ENCODE measurements at places on chromosomes 6 and 20. TPM values are rescaled to one million over a fixed set of nuclear protein-coding genes. Genes with fewer than 3 reads are reported as not detected.

- peak; percentile 57 for DNase-seq
Measured at GRCh38 chr6:14763139-14763538, 482.7 kb upstream of the JARID2 start.

- DNase-seq, result no peak
Measured at GRCh38 chr20:41645372-41645771, 27.2 kb upstream of the CHD6 start.

- DNase-seq, result no peak
Measured at GRCh38 chr6:1439349-1439748, 50.0 kb downstream of the FOXF2 start.

GRCh38 chr6:126253431-126253830 lies 86.5 kb upstream of the CENPW start:
- peak; percentile 25 for DNase-seq

- no peak for DNase-seq
Measured at GRCh38 chr6:151056230-151056907, 183.4 kb upstream of the AKAP12 start.

DNA sequence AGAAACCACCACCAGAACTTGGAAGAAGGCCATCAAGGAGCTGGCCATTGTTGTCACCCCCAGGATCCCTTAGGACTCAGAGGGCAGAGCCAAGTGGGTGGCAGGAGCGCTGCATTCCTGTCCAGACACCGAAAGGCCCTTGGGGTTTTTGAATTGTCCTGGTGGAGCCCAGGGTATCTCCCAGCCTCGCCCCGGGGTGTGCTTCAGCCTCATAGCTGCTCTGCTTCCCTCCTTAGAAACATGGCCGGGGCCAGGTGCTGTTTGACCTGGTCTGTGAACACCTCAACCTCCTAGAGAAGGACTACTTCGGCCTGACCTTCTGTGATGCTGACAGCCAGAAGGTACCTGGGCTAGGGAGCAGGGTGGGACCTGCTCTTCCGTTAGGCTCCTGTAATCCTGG lies 23.2 kb downstream of the EPB41L1 start:
- DNase-seq, result no peak

DNA sequence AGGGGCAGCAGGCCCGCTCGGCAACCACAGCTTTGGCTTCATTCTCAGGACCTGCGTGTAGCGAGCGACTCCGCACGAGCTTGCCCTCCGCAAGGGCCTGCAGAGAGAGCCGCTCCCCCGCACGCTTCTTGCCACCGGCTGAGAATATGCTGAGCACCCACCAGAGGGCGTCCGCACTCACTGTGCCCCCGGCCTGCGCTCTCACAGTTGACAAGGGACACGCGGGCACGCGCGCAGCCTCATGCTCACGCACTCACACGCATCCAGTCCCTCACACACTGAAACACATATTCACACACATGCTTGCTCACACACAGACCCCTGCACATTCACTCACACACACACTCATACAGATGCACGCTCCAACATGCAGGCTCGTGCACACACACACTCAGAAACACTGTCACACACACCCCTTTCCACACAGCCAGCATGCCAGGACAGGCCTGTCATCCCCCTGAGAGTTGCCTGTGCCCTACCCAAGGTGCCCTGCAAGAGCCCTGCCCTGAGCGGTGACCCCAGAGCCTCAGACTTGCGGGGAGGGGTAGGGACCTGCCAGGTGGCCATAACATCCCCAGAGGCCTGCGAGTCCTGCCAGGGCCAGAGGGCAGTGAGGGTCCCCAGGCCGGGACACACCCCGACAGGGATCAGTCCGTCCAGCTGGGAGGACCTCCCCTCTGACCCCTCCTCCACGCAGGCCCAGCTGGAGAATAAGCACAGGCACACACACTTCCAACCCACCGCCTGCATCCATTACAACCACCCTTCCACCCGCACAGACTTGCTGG lies 174.1 kb downstream of the BMP7 start:
- no peak for DNase-seq

Gene ZNF322
- total RNA-seq, result 18.1 TPM

Gene NRN1
- 40.7 TPM for total RNA-seq

Gene SEL1L2
- not detected for total RNA-seq

Gene TREM1
- total RNA-seq, result 0.52 TPM

Gene PPP1R3G
- total RNA-seq, result 0.29 TPM

Gene CCNC
- 67.9 TPM for total RNA-seq

Measured in LHCN-M2 (cell line).